ENCODE measurements at places on chromosomes 3 and 15.

GRCh38 chr15:40846841-40847222 lies 3.0 kb downstream of the SPINT1 start:
- no peak for DNase-seq

- no peak for DNase-seq
These were observed 11.2 kb upstream of the CPNE9 start for GRCh38 chr3:9692416-9692815.

GRCh38 chr15:67168694-67169093 lies 85.8 kb downstream of the AAGAB start:
- no peak for DNase-seq

DNA sequence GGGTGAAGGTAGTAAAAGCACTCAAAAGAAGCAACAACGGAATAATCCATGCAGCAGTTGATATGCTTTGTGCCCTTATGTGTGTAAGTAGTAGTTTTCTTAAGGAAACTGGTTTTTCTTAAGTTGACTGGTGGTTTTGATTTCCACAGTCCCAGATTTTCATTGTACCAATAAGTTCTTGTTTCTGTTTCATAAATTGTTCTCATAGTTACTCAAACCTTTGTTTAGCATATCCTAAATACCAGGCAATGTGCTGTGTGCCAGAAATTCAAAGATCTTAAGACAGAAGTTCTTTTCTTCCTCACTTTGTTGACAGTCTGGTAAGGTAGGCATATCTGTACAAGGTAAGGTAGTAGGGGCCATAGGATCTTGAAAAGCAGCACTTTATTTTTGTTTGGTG lies 40.0 kb downstream of the DNAJC13 start:
- no peak for DNase-seq

GRCh38 chr15:97984157-97984556 lies 23.7 kb downstream of the ARRDC4 start:
- no peak for DNase-seq

DNA sequence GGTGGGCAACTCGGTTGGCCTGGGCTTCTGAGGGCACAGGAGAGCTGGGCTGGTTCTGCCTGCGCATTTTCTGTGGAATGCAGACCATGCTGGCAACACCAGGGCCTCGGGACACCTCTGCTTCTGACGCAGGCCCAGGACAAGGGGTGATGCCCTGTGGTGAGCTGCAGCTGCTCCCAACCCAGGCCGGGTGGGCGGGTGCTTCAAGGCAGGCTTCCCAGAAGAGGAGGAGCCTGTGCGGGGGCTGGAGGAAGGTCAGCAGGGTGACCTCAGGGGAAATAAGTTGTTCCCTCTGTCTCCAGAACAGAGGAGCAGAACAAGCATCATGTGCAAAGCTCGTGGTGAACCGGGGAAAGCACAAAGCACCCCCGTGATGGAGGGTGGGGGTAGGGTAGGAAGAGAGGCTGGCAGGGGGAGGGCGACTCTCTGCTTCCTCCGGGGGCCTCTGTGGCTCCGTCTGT lies 11.0 kb upstream of the PLXNA1 start:
- no peak for DNase-seq

DNA sequence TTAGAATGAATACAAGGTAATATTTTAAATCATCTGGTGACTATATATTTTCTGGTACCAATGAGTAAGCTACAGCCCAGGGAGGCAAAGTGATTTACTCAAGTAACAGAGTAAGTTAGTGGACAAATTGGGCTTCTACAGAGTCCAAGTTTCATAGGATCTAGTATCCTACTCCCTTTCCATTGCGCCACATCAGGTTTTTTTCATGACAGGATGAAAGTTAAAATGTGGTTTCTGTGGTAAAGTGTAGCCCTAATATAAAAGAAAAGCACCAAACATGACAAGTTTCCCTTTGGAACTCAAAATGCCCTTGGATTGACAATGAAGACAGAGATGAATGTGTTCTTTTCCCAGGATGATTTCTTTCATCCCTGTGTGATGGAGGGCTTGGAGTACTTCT lies 350.8 kb upstream of the ZNF385D start:
- DNase-seq, result no peak

DNA sequence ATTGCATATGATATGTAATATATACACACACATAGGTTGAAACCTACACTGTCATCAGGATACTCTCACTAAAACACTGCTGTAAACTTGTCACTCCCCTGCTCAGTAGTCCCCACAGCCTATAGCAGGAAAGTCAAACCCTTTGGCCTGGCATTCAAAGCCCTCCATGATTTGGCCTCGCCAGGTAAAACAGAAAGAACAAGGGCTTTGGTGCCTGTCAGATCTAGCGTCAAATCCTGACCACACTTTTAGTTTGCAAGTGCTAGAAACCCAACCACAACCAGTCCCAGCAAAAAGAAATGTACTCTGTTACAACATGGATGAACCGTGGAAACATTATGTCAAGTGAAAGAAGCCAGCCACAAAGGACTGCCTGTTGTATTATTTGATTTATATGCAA lies 11.4 kb downstream of the CRABP1 start:
- DNase-seq, result no peak

GRCh38 chr15:49521802-49522201 lies 98.8 kb downstream of the FGF7 start:
- no peak for DNase-seq

DNA sequence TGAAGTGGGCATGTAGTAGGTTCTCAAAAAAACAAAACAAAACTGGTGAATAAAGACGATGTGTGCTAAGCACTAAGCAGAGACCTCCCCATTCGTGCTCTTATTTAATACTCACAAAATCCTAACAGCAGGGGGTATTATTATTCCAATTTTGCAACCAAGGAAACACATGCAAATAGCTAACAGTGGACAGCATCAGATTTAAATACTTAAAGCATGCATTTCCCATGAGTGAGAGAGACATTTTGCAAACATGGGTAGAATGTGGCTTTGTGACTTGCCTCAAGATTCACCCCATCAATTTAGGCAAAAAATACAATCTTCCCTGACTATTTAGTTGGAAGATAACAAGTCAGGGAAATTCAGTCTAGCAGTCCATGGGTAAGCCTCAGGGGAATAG lies 946.2 kb upstream of the CFAP20DC start:
- DNase-seq, result no peak

DNA sequence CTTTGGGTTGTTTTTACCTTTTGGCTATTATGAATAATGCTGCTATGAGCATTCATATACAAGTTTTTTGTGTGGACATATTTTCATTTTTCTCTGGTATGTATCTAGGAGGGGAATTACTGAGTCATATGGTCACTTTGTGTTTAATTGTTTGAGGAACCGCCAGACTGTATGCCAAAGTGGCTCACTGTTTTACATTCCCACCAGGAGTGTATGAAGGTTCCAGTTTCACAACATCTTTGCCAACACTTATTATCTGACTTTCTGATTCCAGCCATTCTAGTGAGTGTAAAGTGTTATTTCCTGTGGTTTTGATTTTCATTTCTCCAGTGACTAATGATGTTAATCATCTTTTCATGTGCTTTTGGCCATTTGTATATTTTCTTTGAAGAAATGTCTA lies 51.8 kb downstream of the CMTM7 start:
- DNase-seq, result no peak

DNA sequence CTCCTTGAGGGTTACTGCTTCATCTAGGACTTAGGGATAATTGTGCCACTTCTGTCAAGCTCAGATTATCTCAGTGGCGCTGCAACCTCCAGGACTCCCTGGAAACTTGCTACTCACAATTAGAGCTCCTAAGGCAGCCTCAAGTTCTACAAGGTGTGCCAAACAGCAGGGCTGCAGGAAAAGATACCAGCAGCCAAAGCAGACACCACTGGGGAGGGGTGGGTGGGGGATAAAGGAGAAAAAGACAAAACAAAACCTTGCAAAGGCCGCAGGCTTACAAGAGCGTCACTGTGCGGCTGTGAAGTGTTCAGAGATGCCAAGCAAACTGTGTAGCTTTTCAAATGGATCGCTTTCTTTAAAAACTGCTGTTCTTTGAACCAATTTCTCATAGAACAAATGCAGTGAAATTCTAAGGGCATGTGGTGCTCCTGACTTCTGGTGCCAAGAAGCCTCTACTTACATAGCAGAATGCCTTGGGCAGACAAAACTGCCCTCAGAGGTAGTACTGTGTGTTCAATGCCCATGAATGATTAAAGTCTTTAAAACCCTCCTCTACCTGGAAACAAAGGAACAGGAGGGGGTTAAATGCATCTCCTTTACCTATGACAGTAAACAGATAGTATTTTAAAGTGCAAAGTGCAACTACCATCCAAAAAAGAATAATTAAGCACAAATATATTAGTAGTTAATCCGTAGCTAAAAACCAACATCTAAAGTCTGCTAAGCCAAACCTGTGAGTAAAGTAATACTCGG lies 353.4 kb downstream of the FOXP1 start:
- DNase-seq, result no peak

GRCh38 chr3:167895684-167896083 lies 160.2 kb downstream of the SERPINI1 start:
- DNase-seq, result no peak

DNA sequence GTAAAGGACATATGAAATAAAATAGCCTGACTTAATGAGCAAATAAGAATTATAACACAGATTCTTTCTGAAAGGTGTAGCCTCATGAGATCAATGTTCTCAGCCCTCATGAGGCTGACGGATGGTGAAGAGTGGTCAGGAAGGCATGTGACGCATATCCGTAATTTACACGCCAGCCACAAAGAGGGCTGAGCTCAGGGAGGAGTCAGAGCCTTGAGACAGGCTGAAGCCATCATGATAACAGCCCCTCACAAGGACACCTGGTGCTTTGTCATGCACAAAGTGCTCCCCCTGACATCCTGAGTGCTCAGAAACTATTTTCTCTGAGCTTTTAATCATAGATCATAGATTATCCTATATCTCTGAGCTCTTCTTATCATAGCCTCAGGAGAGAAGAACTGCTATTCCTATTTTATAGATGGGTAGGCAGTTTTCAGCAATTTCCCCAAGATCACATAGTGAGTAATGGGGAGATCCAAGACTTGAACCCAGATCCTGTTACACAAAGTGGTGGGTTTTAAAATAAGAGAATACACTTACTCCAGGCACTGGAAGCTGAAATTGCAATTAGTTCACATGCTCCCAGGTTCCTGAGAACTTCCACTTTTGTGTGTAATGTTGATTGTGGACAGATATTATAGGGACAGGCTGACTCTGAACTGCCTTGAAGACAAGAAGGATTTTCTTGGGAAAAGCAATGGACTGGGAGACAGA lies 267.1 kb downstream of the RPLP1 start:
- DNase-seq, result no peak

DNA sequence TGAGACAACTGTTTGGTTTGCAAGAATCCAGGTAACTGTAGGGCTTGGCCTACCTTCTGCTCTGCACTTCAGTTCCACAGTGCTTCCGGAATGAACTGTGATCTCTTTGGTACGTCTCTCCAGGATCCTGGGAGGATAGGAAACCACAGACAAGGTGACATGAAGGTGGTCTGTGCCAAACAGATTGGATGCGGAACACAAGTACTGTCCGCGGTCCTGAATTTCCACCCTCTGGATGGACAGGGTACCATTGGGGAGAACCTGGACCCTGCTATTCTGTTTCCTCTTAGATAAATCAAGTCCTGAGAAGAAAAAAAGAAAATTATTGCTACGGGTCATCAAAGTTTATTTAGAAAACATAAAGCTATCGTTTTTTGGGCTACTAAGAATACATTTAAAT lies 17.3 kb downstream of the IGSF10 start:
- DNase-seq, result no peak

DNA sequence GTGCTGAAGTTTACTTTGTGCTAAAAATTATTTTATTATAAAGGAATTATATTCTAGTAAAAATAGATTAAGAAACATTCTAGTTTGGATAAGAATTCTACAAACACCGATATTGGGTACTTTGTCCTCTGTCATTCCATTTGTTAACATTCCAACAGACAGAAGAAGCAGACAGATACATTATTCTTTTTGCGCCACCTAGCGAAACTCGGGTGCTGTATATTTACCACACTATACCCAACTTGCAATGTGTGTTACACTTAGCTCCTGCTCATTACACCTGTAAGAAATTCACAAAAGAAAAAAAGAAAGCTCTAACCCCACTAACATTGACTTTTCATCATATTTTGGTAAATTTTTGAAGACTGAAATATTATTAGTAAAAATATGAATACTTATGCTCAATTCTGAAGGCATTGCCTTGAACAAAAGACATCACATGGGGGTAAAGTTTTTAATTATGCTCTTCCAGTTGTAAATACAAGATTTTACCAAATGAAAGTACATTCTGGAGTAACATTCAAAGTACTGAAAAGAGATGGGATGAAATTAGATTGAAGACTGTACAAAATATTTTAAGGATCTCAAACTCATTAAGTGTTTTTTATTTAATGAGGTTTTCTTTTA lies 136.5 kb upstream of the MLF1 start:
- DNase-seq, result peak; percentile 0

DNA sequence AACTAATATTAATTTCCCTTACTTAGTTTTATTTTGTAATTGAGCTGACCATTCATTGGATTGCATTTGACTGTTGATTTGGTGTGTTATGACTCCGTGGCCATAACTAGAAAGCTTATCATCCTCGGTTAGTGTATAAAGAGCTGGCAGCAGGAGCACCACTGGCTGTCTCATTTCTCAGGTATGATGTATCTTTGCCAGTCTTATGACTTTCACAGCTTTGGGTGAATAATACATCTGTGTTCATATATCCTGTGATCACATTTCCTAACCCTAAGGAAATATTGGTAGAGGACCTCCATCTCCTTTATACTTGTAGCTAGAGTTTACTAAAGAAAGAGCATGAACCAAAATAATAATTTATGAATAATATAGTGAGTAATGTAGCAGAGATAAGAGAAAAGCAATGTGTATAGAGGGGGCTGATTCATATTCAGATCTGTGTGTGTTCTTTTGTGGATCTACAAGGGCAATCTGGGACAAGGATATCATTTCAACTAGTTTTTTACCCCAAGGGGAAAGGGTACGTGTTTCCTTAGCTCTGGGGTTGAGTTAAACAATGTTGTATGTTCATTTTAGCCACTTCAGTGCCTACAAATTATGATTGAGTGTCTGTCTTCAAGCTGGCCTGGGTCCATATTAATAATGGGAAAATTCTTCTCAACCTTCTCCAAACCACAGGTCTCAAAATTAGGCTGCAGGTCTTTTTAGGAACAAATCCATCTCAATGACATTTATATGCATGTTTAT lies 901.7 kb downstream of the NTRK3 start:
- DNase-seq, result no peak

Data from C1 segment of cervical spinal cord (tissue), 14 donors.